ENCODE measurements at places on chromosomes 13 and 19.
A peak's percentile ranks its signal among the peaks of the same experiment; 100 is the strongest.

GRCh38 chr13:27024074-27024461 lies 147.5 kb downstream of the USP12 start:
- DNase-seq = no peak

DNA sequence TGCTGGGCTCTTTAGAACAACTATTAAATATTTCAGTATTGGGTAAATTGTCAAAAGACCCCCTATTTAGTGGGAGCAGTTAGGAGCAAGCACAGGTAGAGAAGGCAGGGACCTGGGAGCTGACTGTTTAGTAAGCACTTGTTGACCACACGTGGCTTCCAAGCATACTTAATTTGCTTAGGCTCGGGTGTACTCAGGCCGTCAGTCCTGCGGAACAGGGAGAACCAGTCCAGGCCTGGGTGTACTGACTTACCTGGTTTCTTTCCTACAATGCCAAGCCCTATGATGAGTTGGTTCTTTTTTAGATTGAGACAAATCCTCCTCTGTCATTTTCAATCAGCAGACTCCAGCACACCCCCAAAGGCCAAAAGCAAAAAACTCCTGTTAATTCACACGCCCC lies 90.0 kb downstream of the WDFY2 start:
- peak; percentile 19 for DNase-seq

GRCh38 chr19:49875857-49876421 lies 1.2 kb downstream of the AKT1S1 start:
- no peak for DNase-seq

DNA sequence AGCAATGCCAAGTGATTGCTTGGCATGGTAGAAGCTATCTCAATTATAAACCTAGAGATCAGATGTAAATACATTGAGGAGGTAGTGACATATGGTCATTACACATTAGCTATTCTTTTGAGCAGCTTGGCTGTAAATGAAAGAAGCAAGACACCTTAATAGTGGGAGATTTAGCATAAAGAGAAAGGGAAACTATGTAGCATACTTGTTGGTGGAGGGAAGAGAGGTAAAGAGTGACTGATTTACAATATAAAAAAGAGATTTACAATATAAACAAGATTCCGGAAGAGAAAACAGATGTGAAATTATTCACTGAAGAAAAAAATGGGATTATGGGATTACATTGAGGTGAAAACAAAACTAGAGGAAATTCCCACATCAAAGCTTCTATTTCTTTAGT lies 2009.6 kb downstream of the OLFM4 start:
- DNase-seq = no peak

GRCh38 chr13:98470920-98471319 lies 106.0 kb downstream of the STK24 start:
- no peak for DNase-seq

GRCh38 chr13:111597191-111597611 lies 276.8 kb downstream of the TEX29 start:
- DNase-seq = no peak

DNA sequence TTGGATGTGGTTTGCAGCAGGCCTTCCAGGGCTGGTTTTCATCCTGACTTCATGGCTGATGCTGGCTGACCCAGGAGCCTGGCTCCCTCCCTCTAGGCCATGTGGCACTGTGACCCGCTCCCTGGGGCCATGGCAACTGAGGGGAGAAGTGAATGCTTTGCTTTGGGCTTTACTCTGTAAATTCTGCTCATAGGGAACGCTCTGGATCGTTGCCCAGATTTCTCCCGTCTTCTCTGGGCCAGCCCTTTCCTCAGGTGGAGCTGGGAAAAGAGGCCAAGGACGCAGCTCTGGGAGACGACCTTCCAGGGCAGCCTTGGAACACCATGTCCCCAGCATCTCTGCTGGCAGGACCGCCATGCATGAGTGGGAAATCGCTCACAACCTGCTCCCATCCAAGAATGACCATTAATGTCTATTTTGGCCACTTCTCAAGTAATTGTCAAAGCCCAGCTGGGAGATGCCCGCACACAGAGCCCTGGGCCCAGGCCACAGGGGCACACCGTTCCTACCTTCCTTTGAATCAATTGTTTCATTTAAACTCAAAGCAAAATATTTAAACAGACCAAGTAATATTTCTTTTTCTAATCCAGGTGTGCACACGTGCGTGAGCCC lies 321.8 kb downstream of the TEX29 start:
- DNase-seq = no peak

- DNase-seq = peak; percentile 97
Observed at GRCh38 chr19:3185461-3186159, at the start of gene NCLN. TSS of gene NCLN (plus strand) at chr19:3185930. CDS start at chr19:3186031, 101 bp downstream.

DNA sequence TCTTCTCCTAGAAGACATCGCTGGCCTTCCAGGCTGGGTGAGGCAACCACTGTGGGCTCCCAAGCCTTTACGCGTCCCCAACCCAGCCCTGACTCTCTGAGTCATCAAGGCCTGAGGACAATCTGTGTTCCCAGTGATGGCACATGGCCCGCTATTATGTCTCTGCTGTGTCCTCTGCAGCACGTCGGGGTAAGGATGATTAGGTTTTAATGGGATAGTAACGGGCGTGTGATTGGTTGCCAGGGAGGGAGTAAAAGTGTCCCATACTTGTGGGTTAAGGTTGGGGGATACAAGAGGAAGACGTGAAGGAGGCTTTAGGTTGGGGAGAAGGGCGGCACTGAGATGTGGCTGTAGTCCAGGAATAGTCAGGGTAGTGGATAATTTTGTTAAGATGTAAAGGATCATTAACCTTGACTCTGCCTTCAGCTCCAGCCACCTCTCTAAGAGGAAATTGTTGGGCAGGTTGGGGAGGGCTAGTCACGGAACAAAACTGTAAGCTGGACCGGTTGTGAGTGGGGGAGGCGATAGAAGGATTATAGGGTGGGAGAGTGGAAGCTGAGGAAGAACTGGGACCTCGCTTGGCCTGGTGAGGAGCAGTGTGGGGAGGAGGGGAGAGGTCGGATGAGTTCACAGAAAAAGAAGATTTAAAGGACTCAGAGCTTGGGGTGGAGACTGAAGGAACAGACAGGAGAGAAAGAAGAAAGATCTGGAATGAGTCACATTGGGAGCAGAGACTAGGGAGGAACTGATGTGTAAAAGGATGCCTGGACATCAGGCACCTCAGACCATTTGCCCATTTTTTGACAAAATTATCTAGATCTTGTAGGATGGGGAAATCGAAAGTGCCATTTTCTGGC lies 27.9 kb upstream of the IGFL1 start:
- no peak for DNase-seq

- no peak for DNase-seq
Observed at GRCh38 chr13:50162001-50162400, 146.8 kb downstream of the KCNRG start.

DNA sequence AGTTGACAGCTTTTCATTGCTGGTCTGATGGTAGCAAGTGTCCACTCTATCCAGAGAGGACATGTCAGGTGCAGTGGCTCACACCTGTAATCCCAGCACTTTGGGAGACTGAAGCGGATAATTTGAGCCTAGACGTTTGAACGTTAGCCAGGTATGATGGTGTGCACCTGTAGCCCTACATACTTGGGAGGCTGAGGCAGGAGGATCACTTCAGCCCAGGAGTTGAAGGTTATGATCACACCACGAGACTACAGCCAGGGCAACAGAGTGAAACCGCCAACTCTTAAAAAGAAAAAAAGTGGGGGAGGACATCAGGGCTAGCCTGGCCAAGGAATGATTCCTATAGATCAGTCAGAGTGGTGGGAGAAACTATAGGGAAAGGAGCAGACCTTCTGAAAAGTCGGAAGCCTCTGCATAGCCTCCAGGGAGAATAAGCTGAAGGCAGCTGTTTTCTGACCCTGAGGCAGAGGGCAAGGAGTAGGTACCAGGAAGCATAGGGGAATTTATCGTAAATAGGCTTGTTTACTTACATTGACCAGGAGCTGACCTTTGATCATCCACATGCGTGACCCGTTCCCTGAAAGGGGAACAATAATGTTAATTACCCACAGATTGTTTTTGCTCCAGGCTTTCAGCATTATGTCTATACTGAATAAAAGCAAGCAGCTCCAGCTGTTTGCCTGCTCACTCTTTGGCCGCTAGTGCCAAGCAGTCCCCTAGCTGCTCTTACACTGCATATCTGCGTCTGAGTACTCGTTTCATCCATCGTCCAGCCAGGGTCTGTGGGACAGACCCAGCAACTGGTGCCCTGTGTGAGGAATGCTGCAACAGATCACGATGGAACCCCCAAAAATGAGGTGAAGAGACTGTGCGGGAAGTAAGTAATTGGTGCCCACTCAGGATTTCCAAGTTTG lies 161.6 kb downstream of the RNF17 start:
- no peak for DNase-seq

- no peak for DNase-seq
Observed at GRCh38 chr13:49784886-49785570, 7.5 kb downstream of the KPNA3 start.

DNA sequence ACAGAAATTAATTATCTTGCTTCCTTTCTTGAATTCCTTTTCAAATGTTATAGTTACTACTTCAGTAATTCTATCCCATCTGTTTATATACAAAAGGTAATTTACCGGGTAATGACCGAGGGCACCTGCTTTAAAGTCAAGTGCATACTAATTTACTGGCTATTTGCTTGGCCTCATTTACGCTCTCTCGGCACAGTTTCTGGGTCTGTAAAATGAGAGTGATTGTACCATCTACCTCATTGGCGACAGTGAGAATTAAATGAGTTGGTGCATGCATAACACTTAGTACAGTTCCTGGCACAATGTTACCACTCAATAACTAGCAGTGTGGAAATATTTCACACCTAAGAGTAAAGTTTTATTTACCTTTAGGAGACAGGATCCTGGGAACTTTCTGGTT lies 111.6 kb downstream of the GGACT start:
- no peak for DNase-seq

- no peak for DNase-seq
Observed at GRCh38 chr13:28129911-28130693, 8.2 kb upstream of the PAN3 start.

DNA sequence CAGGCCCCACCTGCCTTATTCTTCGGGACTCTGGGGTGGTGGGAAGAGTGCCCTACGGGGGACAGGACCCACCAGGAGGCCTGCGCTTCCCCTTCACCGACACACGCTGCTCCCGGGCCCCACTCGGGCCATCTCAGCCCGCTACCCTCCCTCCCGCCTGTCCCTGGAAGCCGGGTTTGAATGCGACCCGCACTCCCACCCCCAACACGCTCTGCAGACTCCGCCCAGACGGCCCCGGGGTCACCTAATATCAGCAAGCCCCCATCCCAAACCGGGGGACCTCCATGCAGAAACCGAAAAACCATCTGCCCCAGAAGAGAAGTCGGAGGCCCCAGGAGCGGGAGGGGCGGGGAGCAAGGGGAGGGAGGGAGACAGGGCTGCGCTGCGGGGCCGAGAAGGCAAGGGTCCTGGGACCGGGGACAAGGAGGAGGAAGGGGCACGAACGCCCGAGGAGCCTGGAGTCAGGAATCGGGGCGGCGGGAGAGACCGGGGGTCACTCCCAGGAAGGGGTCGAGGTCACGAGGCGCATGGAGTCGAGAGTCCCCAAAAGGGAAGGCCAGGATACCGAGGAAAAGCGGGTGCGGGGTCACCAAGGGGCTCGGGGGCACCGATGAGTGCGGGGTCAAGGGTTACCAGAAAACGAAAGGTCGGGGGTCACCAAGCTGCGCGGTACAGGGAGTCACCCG lies 766 bp downstream of the SBNO2 start:
- no peak for DNase-seq

GRCh38 chr19:4456476-4456842 lies 1.1 kb downstream of the UBXN6 start:
- DNase-seq = peak; percentile 3

DNA sequence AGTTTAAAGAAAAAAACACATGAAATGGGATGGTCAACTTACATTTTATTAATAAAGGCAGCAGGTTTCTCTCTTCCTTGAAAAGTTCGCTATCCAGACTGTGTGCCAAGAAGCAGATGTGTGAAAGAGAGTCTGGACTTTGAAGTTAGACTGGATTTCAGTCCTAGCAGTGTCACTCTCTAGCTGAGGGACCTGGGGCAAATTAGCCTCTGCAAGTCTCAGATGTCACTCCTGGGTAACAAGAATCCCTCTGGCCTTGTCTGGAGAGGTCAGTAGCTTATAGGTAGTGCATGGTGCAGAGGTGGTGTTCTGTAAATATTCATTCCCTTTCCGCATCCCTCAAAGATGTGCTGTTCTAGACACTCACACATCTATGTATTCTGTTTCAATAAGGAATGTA lies 187.6 kb upstream of the RNF113B start:
- DNase-seq = no peak

- no peak for DNase-seq
Observed at GRCh38 chr19:58318297-58318696, 8.5 kb upstream of the ZSCAN22 start.

- no peak for DNase-seq
Observed at GRCh38 chr19:19956434-19957075, 55.8 kb downstream of the ZNF93 start.

DNA sequence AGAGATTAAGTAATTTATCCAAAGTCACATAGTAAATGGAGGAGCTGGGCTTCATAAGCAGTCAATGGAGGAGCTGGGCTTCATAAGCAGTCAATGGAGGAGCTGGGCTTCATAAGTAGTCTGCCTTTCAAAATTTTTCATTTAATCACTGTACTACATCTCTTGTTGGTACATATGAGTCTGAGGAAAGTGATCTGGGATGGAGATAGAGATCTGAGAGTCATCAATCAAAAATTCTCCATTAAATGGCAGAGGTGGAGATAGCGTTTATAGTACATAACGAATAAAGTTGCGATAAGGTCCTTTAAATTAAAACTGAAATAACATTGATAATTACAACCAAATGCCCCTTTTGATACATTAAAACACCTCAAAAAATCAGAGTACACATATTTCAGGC lies 189.3 kb downstream of the KLF5 start:
- no peak for DNase-seq

DNA sequence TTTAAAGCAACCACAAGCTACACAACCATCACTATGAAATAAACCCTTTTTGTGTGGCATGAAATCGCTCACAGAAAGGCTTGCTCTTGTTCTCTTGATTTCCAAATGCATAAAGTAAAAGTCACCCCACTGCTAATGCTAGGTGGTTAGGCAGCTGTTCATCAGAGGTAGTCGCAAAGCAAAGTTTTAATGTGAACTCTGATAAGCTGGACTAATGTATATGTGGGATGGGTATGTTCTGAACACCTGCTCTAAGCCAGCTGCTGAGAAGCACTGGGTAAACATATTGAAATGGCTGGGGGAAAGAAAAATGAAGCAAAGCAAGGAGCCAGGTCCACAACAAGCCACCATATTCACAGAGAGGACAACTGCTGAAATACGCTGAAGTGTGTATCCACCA lies 142.3 kb downstream of the KLF12 start:
- DNase-seq = no peak

- no peak for DNase-seq
Observed at GRCh38 chr19:45123440-45123850, 30.5 kb downstream of the PPP1R37 start.

GRCh38 chr13:42603571-42603970 lies 29.6 kb downstream of the TNFSF11 start:
- DNase-seq = no peak

DNA sequence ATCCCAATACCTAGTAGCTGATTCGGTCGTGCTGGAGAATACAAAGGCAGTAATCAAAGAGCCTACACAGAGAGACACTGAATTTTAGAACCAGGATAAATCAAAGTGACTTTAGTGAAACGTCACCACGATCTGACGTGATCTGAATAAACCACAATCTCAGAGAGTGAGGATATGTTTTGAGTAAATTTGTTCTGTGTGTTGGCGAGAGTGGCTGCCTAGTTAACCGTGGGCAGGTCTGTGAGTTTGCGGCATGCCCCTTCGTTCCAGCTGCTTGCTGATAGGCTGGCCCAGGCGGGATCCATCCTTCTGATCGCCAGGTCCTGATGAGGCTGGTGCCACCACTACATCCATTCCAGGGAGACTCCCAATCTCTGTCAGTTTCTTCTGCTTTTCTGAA lies 40.4 kb downstream of the LRCH1 start:
- no peak for DNase-seq

Measured in NCI-H2029 treated with DMSO at 0.1 percent for 48 hours (cell line).